ENCODE measurements at places on chromosomes 11 and 22.

DNA sequence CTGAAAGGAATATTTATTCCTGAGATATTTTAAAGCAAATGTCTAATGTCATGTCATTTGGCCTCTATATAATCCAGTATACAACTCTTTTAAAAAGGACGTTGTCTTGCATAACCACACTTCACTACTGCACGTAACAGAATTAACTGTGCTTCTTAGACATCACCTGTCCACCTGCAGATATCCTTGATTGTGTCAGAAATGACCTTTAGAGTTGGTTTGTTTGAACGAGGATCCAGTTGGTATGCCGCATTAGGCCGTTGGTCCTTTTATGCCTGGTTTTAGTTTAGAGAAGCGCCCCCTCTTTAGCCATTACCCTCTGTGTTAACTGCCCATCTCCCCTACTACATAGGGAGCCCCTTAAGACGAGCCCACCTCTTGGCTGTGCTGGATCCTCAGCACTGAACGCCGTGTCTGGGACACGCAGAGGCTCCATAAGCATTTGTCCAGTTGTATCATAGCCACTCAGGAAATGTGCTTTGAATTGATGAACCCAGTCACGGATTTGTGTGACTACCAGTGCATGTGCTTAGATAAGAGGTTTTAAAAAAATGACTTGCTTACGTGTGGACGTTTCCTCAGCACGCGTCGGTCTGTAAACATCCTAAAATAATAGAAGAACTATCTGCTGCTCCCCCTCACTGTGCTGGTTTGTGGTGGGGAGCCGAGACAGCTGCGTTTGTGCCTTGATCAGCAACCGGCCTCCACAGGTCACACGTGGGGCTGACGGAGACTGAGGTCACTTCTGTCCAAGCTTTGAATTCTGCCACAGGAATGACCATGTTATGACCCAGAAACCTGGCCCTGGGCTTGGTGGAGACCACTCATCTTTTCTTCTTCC is 4.0 kb downstream of the MICAL2 start:
- no peak for DNase-seq

DNA sequence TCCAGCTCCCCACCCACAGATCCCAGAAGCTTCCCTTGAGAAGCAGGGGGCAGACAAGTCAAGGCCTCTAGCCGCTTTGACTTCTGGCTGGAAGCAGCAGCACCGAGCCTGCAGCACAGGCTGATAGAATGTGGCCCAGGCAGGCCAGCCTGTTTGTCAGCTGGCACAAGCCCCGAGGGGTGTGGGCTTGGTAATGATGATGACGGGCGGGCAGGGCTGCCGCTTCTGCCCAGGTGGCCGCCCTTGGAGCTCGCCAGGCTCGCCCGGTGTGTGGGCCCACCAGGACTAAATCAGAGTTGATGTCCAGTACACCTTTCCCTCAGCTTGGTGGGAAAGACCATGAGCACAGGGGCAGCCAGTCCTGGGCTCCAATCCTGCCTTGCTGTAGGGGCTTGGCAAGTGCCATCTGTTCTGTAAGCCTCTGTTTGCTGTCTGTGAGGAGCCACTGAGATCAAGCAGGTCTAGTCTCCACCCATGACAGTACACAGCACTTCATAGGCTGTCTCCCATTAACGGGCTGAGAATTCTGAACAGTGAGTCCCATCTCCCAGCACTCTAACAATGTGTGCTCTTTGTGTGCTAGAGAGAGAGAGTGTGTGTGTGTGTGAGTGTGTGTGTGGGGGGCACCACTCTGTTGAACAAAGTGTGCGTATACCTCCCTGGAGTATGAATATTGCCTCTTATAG is 26.8 kb downstream of the MICAL2 start:
- no peak for DNase-seq

GRCh38 chr22:19807914-19808872 is 46.5 kb downstream of the GNB1L start:
- no peak for DNase-seq

GRCh38 chr11:114091516-114092397 is 32.2 kb downstream of the ZBTB16 start:
- DNase-seq: no peak

- DNase-seq: no peak
These were observed 67.3 kb downstream of the IMMP1L start for GRCh38 chr11:31442086-31442485.

GRCh38 chr22:29816539-29816938 is 21.5 kb downstream of the ASCC2 start:
- no peak for DNase-seq

- DNase-seq: peak; percentile 63
These were observed 1.1 kb downstream of the UBASH3B start for GRCh38 chr11:122656631-122657101.

DNA sequence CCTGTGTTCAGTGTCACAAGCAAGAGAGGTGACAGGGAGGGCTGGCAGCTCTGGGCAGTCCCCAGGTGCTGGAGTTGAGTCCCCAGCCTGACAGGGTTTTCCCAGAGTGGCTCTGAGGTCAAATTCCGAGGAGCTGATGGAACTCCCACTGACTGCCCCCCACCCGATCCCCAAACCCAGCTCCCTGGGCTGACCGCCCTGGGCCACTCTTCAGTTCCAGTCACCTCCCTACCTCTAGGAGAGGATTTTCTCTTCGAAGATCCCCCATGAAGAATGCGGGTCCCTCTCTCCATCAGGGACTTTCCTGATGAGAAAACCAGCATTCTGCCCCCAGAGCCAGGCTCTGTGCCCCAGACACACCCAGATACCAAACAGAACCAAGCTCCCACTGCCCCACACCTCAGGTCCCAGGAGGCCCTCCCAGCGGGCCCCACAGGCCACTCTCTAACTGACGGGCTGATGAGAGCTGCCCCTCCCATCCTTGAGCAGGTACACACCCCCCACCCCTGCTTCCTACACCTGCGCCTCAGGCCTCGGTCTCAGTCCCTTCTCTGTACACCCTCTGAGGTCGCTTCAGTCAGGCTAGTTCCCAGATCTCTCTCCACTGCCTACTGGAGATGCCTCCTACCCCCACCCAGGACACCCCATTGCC is 12.1 kb upstream of the RAC2 start:
- no peak for DNase-seq

DNA sequence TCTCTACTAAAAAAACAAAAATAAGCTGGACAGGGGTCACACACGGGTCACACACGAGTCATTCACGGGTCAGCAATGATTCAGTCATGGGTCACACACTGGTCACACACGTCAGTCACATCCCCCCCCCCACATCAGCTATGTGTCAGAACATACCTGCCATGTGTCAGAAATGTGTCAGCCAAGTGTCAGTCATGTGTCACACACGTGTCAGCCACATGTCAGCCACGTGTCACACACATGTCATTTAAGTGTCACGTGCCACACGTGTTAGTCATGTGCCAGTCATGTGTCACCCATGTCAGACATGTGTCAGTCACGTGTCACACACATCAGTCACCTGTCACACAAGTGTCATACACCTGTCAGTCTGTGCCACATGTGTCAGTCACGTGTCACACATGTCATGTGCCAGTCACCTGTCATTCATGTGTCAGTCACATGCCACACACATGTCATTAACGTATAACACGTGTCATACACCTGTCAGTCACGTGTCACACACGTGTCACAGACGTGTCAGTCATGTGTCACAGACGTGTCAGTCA is 28.7 kb upstream of the MMP20 start:
- no peak for DNase-seq

DNA sequence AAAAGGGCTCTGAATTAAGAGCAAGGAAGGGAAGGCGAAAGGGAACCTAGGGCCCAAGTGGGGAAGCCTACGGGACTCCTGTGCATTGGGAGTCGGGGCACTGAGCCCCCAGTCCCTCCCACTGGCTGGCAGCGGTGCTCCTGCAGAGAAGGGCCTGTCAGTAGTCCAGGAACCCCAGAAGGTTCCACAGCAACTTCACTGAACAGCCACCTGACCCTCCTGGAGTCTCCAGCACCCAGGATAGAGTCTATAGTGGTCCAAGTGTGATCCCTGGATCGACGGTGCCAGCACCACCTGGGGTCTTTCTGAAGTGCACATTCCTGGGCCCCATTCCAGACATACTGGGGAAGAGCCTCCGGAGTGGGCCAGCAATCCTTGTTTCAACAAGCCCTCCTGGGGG is 100.0 kb upstream of the B3GAT1 start:
- no peak for DNase-seq

DNA sequence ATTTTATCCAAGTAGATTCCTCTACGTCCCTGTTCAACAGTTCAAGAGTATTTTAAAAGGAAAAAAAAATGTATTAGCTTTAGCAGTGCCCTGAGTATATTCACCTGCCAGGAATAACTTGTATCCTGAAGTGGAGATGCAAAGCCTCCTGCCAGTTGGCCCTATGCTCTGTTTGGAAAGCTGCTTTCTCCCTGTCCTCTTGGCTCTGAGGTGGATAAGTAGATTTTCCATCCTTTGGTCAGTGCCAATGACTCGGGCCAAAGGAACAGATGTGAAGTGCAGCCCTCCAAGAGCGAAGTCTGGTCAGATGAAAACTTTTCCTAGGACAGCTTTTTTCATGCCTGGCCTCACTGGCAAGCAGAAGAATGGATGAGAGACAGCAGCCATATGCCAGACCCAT is 839.9 kb upstream of the TENM4 start:
- DNase-seq: no peak

DNA sequence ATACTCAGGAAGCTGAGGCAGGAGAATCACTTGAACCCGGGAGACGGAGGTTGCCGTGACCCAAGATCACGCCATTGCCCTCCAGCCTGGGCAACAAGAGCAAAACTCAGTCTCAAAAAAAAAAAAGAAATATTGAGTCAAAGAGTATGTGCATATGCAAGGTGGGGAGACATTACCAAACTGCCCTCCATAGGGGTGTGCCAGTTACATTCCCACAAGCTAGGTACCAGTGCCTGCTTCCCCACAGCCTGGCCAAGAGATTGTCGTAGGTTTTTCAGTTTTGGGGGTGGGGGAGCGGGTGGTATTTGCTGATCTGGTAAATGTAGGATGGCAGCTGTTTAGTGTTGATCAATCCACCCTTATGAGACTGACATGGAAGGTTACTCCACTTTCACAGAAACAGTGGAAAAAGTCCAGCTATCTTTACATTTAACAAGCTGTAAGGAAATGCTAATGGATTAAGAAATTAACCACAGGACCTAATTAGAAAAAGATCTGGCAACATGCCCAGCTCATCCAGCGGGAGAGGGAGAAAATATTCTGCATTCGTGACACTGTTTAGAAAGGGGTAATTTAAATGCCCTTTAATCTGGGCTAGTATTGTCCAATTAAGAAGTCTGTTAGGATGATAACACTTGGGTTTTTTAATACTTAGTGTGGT is 89.4 kb downstream of the PACS1 start:
- DNase-seq: no peak

DNA sequence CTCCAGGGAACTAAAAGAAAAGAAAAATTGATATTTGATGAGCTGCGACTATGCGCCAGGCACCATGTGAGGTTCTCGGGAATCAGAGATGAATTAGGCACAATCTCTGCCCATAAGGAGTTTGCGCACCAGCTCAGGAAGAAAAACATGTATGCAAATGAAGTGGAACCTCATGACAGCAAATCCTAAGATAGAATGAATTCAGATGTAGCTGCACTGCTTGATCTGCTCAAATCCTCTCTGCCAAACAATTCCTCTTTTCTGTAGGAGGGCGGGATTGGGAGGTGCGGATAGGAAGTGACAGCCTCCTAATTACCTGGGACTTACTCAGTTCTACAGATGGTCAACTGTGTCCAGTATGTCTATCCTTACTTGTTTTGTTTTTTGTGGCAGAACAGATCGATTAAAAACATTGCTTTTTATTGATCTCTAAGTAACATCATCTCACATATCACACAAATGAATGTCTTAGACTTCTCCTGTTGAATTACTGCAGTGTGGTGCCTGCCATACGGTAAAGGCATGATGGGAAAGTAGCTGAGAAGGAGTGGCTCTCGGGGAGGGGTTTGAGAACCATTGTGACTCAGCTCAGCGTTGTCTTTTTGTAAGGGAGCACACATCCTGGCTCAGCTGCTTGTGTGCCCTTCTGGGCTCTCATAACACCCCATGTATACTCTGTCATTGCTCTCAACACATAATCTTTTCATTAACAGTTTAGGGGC is 13.9 kb downstream of the CRTAM start:
- DNase-seq: no peak

GRCh38 chr22:43854121-43854785 is 8.1 kb downstream of the SULT4A1 start:
- no peak for DNase-seq

- no peak for DNase-seq
These were observed 11.4 kb downstream of the SLC35F2 start for GRCh38 chr11:107847184-107847583.

DNA sequence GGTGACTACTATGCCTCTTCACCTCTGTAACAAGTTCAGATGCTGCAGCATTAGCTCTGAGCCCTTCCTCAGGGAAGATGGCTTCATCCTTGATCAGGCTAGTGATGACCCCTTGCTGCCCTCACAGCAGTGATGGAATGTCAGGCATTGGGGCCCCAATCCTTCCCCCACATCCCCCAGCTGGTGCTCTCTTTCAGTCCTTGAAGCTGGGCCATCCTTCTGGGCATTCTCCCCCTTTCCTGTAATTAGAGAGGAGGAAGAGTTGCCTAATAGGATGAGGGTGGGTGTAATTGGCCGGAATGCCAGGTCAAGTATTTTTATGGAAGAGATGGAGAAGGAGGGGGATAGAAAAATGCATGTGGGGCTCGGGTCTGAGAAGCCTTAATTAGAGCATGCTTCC is 62.6 kb downstream of the TRAF6 start:
- peak; percentile 40 for DNase-seq

DNA sequence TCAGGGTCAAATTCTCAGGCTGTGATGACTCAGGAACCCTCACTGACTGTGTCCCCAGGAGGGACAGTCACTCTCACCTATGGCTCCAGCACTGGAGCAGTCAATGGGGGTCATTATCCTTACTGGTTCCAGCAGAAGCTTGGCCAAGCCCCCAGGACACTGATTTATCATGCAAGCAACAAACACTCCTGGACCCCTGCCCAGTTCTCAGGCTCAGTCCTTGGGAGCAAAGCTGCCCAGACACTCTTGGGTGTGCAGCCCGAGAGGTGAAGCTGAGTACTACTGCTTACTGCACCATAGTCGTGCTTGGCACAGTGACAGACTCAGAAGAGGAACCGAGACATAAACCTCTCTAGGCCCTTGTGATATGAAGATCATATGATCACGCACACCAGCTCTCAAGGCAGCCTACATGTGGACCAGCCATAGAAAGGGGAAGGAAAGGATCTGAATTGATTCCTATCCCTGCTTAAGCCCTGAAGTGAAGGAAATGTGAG is 58.2 kb downstream of the ZNF280B start:
- no peak for DNase-seq

GRCh38 chr22:31400023-31400397 is 606 bp downstream of the DRG1 start:
- DNase-seq: peak; percentile 72

GRCh38 chr11:13329670-13330356 is 52.2 kb downstream of the BMAL1 start:
- no peak for DNase-seq

DNA sequence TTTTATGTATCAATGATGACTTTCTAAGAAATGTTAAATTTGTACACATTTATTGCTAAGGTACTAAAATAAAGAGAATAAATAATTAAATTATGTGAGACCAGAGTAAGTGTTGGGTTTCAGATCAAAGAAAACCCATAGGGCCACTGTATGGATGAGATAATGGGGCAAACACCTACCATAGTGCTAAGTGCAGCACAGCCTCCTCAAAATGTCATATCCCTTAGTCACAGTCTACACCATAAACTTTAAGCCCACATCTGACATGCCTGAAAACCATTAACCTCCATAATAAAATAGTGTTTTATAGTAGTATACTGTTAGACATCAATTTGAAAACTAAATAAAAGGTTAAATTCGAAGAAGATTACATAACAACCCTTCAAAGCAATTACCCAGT is 37.5 kb downstream of the SESN3 start:
- DNase-seq: no peak

- no peak for DNase-seq
These were observed 150.6 kb downstream of the CEP164 start for GRCh38 chr11:117478126-117478860.
